Caudate nucleus (tissue), 63 donors: ENCODE measurements at places on chromosomes 7 and 10.

GRCh38 chr7:102917436-102918353, 4.9 kb downstream of the LRRC17 start:
- no peak for DNase-seq

GRCh38 chr7:4815609-4816418, 40.4 kb downstream of the AP5Z1 start:
- DNase-seq, result no peak

DNA sequence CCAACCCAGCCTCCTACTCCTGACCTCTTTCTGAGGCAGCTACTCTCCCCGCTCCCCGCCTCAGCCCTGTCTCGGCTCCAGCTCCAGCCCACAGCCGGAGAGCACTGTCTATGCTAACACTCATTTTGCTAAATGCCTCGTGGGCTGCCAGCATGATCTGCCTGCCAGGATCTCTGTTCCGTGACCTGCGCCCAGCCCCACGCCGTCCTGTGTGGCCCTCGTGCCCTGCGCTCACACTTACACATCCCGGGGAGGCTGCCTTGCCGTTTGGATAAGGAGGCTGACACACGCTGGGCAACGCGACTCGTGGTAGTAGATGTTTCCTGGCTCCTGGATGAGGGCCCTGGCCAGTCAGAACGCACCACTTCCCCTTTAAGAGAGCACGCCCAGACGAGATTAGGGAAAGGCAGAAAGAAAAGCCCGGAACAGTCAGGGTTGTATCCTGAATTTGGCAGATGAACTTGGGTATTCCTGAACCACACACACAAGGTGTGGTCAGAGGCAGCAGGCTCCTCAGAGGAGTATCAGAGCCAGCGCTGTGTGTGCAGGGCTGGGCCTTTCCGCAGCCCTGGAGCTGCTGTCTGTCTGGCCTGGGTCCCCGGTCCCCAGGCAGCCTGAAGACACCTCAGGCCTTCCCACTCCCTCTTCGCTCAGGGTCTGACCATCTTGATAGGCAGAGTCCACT, 97.7 kb upstream of the EFCAB10 start:
- peak; percentile 5 for DNase-seq

- DNase-seq, result no peak
These were observed 23.7 kb upstream of the CDH23 start for GRCh38 chr10:71372882-71373495.

DNA sequence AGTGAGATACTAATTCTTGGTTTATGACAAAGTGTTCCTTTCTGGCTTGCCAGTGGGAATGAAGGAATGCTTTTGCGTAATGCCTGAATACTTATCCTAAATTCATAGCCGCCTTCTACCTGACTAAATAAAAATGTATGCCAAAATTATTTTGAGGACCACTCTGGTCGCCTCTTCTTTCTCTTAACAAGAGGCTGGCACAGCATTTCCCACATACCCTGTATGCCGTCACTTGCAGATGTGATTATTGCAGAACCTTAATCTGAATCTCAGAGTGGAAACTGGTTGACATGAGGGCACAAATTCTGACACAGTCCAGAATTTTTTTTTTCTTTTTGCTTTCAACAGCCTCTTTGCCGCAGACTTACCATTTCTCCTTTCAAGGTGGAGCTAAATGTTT, 124.6 kb upstream of the GLCCI1 start:
- no peak for DNase-seq

GRCh38 chr7:37741776-37742175, 58.2 kb downstream of the GPR141 start:
- no peak for DNase-seq

GRCh38 chr7:48839108-48839507, 85.2 kb upstream of the CDC14C start:
- no peak for DNase-seq

DNA sequence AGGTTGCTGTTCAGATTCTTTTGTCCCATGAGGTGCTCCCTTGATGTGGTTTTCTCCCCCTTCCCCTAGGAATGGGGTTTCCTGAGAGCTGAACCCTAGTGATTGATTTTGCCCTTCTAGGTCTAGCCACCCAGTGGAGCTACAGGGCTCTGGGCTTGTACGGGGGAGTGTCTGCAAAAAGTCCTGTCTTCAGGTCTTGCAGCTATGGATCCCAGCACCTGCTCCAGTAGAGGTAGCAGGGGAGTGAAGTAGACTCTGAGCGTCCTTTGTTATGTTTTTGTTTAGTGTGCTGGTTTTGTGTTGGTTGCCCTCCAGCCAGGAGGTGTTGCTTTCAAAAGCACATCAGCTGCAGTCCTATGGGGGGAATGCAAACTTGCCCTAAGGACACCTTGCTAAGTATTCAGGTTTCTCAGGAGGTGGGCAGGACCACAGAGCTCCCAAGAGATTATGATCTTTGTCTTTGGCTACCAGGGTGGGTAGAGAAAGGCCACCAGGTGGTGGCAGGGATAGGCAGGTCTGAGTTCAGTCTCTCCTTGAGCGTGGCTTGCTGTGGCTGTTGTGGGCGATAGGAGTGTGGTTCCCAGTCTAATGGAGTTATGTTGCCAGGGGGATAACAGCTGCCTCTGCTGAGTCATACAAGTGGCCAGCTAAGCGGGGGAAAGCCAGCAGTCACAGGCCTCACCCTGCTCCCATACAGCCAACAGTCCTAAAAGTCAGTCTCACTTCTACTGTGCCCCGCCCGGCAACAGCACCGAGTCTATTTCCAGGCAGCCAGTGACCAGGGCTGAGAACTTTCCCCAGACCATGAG, 92.4 kb upstream of the JCAD start:
- no peak for DNase-seq

DNA sequence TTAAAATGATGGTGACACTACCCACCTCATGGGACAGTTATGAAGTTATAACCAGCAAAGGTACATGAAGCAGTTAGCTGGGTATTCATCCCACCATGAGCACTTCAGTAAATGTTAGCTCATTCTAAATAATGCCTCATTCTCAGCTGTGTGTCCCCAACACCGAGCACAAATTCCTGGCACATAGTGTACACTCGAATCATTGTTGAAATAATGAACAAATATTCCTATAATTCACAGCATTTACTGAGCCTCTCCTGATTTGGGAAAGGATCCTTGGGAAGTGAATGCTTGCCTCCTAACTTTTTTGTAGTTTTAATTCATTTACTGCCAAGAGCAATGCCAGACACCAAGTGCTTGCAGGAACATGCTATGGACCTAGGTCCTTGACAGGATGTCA, 235.2 kb downstream of the DGKI start:
- no peak for DNase-seq

DNA sequence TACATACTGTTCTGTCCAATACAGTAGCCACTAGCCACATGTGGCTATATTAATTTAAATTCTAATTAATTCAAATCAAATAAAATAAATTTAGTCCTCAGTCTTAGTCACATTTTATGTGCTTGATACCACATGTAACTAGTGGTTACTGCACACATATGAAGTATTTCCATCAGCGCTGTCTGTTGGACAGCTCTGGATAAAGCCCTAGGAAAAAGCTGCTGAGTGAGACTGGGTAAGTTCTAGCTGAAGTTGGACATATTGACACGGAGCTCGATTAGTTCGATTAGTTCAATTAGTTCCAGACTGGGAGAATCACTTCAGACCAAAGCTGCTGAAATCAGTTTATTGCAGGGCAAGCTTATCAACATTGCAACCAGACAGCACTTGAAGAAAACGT, 15.1 kb upstream of the LIPM start:
- DNase-seq, result no peak

GRCh38 chr7:82164813-82165212, 278.8 kb downstream of the CACNA2D1 start:
- no peak for DNase-seq

- DNase-seq, result no peak
These were observed 23.5 kb downstream of the BCCIP start for GRCh38 chr10:125846894-125847293.

GRCh38 chr7:73851410-73852338, 9.3 kb upstream of the TMEM270 start:
- no peak for DNase-seq

DNA sequence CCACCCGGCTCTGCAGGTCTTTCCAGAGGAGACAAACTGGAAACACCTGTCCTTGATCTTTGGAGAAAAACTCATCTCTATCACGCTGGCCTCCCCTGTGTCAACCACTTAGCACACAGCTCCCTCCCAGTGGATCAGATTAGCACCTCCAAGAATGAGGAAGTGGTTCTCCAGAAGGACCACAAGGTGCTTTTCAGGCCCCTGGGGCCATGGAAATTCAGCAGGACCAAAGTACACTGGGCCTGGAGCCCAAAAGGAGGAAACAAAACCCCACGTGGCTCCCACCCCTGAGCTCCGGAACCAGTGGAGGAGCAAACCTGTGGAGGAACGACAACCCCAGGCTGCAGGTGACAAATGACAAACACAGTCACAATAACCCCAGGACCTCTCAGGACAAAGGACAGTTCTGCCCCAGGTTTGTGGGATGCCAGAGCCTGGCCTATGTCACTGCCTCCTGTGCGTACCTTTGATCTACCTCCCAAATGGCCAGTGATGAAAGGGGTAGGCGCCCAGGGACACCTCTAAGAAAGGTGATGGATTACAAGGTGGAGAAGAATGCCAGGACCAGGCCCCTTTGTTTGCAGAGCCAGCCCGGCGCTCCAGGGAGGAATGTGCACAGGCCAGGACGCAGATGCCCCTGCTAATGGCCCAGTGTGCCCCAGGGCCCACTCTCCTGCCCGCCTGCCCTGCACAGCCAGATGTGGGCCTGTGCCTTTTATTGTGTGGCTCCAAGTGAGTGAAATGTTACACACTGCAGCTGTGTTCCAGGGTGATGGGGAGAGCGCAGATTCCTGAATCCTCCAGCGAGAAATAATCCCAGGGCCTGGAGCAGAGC, 5.7 kb downstream of the TNS3 start:
- no peak for DNase-seq

GRCh38 chr7:155825336-155825735, 13.1 kb upstream of the SHH start:
- no peak for DNase-seq

DNA sequence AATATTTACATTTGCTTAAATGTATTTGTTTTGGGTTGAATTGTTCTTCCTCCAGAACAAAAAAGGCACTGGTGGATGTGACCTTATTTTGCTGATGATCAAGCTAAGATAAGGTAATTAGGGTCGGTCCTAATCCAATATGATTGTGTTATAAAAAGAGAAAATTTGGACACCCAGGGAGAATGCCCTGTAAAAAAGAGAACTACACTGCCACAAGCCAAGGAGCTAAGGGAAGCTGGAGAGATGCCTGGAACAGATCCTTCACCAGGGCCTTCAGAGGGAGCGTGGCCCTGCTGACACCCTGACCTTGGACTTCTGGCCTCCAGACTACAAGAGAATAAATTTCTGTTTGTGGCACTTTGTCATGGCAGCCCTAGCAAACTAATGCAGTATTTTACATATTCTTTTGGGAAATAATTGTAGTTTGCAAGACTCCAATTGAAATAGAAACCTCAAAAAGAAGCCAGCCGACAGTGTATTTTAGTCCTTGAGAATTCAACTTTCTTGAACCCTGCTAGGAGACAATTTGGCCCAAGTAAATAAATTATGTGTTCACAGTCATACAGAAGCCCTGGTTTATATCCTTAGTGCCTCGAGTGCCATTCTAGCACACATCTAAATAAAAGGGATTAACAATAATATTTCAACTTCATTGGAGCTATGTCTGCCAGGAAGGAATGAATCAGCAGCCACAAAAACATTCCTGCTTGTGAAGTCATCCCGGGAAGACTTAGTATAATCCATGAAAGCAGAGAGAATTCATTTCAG, 164.6 kb downstream of the PKD1L1 start:
- no peak for DNase-seq

DNA sequence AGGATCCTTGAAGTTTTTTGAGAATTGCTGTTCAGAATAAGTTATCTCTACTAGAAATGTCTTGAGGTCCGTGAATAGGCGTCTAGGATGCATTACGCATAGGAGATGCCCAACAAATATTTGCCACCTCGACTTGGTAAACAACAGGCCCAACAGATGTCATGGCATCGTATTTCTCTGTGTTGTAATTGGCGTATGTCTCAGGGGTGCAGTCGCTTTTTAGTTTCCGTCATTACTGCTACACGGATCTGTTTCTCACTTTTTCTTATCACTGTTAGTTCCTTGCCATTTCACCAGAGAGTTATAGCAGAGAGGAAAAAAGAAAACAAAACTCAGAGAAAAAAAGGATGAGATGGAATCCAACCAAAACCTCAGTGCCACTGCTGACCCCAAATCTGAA, 73.0 kb upstream of the SFMBT2 start:
- no peak for DNase-seq

DNA sequence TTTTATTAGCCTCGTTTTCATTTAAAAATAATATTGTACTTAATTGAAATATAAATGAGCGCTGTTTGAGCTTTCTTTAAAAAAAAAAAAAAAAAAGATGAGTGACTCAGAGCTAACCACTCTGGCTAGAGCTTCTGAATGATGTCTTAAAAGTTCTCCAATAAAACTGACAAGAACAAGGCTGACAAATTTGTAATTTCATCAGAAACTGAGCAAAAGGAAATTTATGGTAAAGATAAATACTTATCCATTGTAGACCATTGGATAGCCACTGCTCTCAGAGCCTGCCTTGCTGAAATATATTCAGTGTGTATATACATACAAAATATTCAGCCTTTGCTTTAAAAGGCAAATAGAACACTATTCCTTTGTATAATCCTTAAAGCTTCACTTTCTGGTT, 91.2 kb upstream of the OIT3 start:
- no peak for DNase-seq

DNA sequence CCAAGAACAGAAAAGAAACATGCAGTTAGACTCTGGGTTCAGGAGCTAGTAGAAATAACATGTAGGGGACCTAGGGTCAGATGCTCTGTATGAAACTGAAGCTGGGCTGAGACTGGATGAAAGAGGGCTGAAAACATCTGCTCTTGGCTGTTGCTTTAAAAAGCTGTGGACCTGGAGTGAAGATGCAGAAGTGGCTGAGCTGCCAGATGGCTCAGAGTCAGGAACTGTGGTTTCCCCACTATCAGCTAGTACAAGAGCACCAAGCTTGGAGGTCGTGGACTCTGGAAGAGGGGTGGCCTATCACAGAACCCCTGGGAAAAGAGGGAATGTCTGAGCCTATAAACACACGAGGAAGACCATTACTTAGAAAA, 5.9 kb downstream of the ADK start:
- DNase-seq, result no peak

DNA sequence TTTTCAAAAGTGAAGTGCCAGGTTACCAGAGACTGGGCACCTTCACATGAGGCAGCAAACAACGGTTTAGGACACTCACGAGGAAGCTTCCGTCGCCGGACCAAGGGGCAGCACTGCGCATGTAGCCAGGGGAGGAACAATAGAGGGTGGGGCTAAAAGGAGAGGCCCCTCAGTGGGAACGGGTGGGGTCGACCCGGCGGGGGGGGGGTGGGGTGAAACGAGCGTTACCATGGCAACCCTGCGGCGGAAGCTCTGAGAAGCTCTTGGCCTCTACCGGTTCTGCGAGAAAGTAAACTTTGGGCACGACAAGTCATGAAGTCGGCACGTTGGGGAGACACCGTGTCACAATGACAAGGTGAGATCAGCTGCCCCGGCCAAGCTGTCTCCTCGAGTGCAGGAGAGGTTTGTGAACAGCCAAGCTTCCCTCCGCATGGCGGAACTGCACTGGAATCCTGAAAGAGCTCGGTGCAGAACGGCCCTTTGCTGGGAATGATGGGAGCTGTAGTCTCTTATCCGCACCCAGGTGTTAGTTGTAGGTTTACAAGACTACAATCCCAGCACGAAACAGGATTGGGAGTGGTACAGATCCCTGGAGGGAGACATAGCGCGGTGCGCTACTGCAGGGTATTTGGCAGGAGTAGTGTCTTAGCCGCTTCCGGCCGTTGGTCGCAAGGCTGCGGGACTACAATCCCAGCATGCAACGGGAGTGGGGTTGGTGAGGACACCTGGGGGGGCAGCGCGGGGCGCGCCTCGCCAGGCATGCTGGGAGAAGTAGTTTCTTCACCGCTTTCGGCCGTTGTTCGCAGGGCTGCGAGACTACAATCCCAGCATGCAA, 72.8 kb upstream of the ZNF722 start:
- peak; percentile 98 for DNase-seq
